ENCODE measurements at places on chromosomes 1 and 21.

DNA sequence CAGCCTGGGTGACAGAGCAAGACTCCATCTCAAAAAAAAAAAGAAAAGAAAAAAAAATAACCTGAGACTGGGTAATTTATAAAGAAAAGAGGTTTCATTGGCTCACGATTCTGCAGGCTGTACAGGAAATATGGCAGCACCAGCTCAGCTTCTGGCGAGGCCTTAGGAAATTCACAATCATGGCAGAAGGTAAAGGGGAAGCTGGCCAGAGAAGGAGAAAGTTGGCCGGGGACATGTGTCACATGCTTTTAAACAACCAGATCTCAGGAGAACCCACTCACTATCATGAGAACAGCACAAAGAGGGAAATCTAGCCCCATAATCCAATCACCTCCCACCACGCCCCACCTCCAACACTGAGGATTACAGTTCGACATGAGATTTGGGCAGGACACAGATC is 125.3 kb downstream of the DISP1 start:
- DNase-seq = no peak

GRCh38 chr21:46620846-46621245 is 14.6 kb upstream of the PRMT2 start:
- DNase-seq = no peak

DNA sequence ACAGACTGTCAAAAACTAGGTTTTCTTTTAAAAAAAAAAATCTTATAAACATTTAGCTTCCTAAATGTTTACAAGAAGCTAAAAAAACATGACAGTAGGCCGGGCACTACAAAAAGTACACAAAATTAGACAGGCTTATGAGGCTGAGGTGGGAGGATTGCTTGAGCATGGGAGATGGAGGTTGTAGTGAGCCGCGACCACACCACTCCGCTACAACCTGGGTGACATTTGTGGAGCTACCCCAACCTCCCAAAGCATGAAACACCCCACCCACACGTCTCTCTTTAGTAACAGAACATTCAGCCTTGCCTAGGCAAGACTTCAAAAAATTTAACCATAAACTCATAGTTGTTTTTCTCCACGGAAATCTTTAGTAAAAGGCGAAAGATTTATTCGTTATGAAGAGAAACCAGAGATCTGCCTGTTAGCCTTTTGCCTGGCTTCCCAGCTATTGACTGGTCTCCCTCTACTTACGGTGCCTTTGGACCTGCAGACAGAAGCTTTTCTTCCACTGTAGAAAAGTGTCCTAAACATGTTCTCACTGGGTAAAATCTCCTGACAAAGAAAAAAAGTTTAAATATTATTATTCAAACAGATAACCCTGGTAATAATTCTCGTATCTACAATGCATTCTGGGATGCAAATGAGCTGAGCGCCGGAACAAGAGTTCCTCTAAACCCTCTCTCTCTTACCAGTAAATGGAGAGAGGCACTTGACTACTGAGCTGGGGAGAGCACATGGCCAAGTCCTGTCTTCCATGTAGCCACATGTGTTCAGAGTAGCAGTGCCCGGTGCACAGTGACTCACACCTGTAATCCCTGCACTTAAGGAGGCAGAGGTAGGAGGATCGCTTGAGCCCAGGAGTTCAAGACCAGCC is 9.2 kb downstream of the RNU5D-1 start:
- DNase-seq = peak; percentile 81

- no peak for DNase-seq
Observed at GRCh38 chr1:218495931-218496330, 150.8 kb downstream of the TGFB2 start.

DNA sequence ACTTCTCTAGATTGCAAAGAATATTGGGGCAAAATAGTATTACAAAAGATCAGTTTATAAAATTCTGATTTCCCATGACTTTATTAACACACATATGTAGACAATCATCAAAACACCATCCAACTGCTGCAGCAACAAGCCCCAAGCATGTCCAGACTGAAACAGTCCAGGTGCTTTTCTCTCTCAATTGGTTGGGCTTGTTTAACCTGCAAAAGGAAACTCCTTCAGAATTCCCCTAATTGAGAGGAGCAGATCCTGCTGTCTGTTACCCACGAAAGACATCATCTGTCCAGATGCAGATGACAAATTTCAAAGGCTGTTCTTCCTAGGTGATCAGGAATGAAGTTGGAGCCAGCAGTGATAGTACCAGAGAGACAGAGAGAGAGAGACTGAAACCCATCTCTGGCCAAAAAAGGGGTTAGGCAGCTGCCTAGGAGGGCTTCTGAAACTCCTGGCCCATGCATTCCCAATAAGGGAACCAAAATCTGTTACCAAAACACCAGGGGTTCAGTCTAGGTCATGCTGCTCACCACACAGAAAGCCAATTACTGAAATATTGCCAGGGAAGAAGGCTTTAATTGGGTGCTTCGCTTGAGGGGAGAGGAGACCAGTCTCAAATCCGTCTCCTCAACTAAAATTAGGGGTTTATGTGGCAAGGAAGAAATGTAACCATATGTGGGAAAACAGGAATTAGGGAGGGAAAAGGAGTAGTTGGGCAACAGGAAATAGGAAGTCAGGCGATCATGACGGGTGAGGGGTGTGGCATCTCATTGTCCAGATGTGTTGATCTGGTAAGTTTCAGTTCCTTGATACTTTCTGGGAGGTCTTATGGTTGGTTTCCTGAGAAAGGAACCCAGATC is 34.7 kb upstream of the RGL1 start:
- no peak for DNase-seq

DNA sequence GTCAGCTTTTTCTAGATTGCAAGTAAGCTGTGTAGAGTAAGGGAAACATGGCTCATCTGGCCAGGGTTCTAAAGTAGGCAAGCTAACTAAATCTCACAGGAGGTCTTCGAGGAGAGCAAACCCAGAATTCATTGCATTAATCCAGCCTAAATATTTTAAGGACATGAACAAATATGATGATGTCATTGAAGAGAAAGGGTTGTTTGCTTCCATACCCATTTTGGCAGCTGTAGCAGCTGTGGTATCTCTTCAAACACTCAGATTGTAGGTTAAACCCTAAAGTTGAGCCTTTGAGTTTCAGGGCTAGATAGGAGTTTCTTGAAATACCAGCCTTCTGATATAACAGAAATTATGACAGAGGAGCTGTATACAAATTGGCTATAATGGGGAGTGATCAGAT is 200.5 kb upstream of the C1orf105 start:
- DNase-seq = no peak

DNA sequence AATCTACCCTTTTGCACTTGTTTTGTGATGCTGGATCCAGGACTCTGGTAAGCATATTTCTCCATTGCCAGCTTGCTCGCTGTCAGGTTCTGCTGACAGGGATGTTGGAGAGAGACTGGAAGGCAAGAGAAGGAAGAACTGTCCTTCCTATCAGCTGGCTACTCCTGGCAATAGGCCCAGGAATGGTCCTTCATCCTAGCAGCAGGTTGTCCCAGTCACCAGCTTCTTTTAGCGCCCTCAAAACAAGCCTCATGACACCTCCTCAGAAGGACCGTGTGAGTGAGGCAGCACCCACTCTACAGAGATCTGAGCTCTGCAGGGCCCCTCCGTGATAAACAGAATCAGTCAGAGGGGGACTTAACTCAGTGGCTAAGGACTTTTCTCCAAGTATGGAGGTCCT is 33.1 kb upstream of the SLAMF9 start:
- no peak for DNase-seq

GRCh38 chr1:44236490-44237272 is 23.4 kb downstream of the DMAP1 start:
- DNase-seq = peak; percentile 51

GRCh38 chr1:224534731-224535130 is 81.4 kb upstream of the CNIH3 start:
- no peak for DNase-seq

- DNase-seq = no peak
Observed at GRCh38 chr1:16719571-16720350, 20.6 kb upstream of the RNU1-4 start.

DNA sequence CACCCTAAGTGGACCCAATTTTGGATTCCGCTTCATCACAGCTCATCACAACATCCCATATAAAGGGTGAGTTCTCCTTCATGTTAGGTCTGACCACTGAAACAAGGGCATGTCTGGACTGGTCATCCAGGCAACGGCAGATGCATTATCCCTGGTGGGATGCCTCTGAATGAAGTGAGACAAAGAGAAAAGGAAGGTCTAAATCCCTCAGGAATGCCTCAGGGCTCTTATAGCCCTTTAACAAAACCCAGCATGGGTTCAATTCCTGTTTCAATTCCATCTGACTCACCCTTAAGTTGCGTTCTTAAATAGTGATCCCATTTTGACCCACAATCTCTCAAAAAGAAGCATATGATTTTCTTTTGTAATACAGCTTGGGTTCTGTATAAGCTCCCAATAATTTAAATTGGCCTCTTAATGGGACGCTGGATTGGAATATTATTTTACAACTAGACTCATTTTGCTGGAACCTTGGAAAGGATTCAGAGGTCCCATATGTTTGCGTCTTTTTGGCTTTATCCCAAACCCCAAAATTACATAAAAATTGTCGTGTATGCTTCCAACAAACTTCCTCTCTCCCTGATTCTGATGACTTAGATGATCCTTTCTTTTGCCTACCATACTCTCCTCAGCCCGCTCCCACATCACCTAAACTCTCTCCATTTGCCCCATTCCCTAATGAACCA is 287.4 kb upstream of the ZP4 start:
- no peak for DNase-seq

DNA sequence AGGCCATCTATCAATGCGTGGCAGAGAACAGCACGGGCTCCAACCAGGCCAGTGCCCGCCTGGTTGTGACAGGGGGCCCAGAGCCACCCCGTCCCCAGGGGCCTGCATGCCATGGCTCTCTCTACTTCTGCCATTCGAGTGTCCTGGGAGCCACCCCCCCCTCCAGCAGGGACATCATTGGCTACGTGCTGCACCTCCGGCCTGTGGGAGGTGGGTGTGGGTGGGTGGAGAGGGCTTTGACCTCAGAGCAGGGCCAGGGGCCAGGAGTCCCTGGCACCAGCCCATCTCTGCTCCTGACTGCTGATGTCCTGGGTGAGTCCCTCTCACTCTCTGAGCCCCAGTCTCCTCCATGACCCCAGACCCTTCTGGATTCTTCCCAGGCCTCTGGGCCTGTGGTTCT is 25.3 kb downstream of the SLC27A3 start:
- DNase-seq = peak; percentile 59

DNA sequence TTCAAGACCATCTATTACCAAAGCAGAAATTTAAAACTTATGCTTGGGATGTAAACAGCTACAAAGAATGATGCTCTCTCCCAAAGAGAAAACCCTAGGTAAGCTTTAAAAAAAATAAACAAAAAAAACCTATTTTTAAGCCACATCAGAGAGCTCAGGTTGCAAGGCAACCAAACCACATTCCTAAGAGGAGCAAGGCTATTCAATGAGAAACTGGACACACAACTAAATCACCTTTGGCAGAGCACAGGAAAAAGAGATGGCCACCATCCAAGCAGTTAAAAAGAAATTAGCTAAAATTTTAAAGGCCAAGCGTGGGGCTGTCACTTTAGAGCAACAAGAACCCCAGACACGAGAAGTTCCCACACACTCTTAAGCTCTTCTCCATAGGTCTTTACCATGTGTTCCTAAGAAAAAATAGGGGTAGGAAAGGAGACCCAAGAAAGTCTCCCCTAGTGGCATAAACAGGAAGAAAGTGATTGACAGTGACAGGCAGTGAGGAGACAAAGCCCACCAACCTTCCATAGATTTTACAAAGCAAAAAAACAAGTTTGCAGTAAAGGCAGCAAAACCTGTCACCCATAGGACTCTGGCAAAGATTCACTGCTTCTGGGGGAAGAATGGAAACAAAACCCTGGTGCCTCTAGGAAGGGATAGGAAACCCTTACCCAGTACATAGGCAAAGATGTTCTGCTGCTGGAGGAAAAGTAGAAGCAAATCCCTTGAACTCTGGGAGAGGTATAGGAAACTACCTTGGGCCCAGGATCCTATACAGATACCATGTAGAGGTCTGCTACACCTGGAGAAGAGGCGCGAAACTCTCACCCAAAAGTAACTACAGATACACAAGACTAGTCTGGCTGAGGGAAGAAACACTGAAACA is 68.5 kb downstream of the FOXJ3 start:
- DNase-seq = no peak

GRCh38 chr1:202416641-202417040 is 68.1 kb downstream of the PPP1R12B start:
- DNase-seq = no peak

DNA sequence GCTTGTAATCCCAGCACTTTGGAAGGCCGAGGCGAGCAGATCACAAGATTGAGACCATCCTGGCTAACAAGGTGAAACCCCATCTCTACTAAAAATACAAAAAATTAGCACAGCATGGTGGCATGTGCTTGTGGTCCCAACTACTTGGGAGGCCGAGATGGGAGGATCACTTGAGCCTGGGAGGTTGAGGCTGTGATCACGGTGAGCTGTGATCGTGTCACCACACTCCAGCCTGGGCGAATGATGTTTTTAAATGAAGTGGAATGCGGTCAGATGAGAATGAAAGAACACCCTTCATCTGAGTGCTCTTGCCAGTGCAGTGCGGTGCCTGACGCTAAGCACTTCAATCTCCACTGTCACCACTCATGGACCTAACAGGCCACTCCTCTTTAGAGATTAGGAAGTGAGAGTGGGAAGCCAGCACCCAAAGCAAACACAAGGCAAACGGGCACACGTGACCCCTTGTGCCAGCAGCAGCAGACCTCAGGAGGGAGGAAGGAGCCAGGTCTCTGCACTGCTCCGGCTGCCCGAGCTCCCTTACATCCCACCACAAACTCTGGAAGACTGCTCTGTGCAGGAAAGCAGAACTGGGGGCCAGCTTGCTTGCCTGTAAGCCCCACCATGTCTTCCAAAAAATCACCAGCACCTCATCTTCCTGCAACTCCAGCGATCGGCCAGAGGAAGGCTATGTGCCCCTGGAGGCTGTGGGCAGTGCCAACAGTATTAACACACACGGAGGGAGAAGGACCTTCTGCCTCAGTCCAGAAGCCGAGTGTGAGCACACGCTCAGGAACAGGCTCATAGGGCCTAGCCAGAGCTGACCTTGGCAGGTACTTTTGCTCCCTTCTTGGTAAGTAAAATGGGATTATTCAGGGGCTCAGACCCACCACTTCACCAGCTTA is 9.7 kb downstream of the CTNNBIP1 start:
- DNase-seq = peak; percentile 90

Data from upper lobe of right lung (tissue), 1 donor.